Retinal pigment epithelial cell (primary cell): ENCODE measurements at places on chromosomes 12 and 14.
A peak's percentile ranks its signal among the peaks of the same experiment; 100 is the strongest.

- DNase-seq, result peak; percentile 46
Observed at GRCh38 chr12:90940872-90941499, 14.0 kb downstream of the CCER1 start.

DNA sequence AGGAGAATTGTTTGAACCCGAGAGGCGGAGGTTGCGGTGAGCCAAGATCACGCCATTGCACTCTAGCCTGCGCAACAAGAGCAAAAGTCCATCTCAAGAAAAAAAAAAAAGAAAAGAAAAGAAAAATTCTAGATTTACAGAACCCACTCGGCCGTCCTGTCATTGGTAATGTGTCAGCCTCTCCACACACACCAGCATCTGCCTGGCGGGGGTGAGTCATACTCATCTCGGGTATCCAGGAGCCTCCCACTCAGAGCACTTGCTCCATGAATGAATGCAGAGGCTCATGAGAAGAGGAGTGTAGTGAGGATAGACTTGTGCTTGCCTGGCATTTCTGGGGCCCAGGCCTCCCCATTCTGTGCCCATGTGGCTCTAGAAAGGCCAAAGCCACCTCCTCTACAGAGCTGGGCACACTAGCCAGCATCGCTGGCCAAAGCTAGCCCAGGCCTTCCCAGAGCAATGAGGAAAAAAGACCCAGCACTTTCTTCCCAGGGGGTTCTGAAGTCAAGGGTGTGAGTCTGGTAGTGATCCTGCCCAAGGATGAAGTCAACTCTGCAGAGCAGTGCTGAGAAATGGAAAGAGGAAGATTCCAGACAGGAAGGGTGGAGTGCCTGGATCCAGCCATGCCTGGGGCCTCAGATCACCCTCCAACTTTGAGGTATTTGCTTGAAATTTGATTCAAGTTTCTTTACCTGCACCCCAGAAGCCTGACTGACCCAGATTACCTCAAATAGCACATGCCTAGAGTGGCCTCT, 31.2 kb upstream of the KLC1 start:
- DNase-seq, result no peak

DNA sequence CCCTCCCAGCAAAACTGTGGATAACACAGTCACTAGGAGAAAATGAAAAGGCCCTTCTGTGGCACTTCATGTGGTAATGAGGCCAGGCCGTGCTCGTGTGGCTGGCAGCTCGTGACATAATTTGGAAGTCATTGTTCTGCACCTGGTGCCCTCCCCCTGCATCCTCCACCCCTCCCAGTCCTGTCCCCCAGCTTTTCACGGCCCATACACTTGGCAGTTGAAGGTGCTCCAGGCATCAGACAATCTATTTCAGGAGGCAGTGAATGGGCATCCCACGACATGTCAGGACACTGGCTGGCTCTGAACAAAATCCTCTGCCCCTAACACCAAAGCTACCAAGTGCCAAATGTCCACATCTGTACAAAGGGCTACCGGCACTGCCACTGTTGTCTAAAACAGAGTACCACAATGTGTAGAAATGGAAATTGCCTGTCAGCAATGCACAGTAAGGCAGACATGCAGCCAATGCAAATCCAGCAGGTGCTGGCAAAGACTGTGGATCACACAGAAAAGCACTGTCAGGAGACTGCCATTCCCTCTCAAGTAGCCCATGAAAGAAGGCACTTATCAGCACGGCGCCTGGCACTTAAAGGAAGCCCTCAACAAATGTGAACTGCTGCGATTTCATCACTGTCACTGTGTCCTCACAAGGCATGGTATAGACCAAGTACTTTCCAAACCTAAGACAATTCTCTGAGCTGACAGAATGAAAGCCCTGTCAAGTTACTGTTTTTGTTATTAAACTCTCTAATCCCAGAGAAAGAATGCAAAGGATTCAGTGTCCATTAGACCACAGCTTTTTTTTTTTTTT, 39.1 kb downstream of the CORO1C start:
- DNase-seq, result no peak

GRCh38 chr12:123516216-123516780, 17.2 kb downstream of the RILPL1 start:
- DNase-seq, result no peak

GRCh38 chr12:42963988-42964387, 374.4 kb upstream of the PRICKLE1 start:
- no peak for DNase-seq

GRCh38 chr12:91044586-91044985, 13.2 kb downstream of the KERA start:
- DNase-seq, result no peak
